Activated CD8-positive, alpha-beta T cell treated with anti-CD3 and anti-CD28 coated beads for 36 hours (primary cell): ENCODE measurements at places on chromosomes 1 and 21. TPM values are rescaled to one million over a fixed set of nuclear protein-coding genes. Genes with fewer than 3 reads are reported as not detected.

The TNFRSF18 gene
- total RNA-seq: 126 TPM

The HSPB7 gene
- total RNA-seq: not detected

DNA sequence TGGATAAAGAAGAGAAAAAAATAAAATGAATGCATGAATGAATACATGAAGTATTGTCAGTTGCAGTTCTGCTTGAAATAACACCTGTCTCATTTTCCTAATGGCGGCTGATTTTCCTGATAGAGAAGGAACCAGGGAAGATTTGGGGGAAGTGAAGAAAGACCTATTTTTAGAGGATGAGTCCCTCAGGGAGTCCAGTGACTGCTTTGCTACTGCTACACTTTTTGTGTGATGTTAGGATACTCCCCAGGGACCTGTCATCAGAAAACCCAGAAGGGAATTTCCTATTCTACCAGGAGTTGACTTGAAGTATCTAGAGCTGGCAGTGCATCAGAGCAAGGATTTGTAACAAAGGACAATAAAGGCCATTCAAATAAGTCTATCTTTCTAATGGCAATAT lies 114.8 kb downstream of the MAB21L3 start:
- no peak for DNase-seq

- DNase-seq: no peak
Observed at GRCh38 chr1:18869847-18870594, 10.6 kb upstream of the TAS1R2 start.

DNA sequence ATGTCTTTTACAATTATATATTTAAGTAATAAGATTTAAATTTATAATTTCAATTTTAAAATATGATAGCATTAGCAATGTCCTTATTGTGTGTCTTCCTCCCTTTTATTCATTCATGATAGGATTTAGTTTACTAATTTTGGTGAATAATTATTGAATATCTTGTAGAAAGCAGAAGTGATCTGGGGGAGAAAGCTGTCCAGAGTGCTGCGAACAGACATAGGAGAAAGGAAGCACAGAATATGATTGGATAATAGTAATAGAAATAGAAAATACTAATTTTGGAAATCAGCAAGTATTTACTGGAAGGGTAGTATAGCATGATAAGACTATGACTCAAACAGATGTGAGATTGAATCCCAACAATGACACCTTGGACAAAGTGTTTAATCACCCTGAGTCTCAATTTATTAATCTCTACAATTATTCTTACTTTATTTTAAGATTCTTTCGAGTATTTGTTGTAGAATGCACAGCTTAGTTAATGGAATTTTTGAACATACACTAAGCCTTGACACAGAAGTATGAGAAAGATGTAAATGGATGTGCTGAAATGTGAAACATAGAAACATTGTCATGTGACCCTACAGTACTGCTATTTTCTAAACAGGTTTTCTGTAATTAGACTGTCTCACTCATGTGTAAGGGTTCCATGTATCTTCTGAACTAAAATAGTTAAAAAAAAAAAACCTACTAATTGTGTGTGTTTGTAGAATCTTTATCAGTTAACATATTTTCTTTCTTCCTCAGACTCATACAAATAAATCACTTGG lies 7.9 kb downstream of the SH3GLB1 start:
- no peak for DNase-seq

The TRAPPC10 gene
- 44.1 TPM for total RNA-seq

DNA sequence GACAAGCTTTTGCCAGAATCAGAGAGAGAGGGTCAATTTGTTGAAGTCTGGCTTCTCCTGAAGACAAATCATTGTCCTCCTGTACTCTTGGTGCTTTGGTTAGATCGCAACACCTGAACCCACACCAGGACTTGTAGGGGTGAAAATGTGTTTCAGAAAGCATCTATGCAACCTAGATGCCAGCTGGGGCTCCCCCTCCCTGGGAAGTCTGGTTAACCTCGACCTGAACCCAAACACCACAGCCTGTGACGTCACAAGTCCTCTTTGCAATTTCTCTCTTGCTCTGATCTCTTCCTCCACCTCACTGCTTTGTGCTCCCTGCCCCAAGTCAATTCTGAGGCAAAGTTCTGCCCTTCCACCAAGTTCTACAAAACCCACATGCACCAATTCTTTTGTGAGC lies 42.8 kb upstream of the USP24 start:
- DNase-seq: peak; percentile 84

DNA sequence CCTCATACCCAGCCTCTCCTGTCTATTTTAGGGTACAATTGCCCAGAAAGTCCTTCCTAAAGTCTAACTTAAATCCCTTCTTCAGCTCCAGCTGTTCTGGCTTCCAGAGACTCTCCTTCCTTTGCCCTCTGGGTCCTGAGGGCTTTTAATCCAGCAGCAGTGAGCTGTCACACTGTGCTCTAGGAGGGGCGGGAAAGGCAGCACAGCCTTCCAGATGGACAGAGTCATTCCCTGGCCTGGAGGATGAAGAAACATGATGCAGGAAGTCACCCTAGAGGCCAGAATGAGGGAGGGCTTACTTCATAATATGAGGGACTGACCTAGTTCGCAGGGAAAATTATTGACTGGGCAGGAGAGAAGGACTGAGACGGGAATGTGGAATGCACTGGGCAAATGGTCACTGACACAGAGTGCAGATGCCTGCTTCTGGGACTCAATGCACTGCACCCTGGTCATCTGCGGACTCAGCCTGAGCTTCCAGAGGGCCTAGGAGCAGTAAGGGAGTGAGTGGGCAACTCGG lies 1.3 kb downstream of the SH2D2A start:
- no peak for DNase-seq

The LRRC53 gene
- not detected for total RNA-seq

The SPRR2A gene
- not detected for total RNA-seq

DNA sequence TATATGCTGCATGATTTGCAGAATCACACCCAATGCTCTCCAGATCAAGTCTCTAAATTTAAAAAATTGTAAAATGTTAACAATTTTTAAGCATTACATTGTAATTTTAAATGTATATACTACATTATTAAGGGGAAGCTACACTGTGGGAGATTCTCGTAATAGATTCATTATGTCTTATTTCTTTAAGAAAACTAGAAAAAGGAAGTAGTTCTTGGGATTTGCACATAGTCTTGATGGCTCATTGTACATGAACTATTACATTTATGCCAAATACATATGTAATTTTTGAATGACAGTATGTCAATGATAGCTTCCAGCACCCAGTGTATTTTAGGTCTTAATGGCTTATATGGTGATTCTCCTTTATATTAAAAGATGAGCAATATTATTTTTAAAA lies 250.3 kb downstream of the PTPRC start:
- DNase-seq: no peak

- DNase-seq: no peak
Observed at GRCh38 chr1:8070381-8070811, 44.3 kb upstream of the ERRFI1 start.

- no peak for DNase-seq
Observed at GRCh38 chr1:204463125-204464060, 31.2 kb downstream of the PIK3C2B start.

The F13B gene
- total RNA-seq: not detected

The KCNJ9 gene
- total RNA-seq: not detected

- no peak for DNase-seq
Observed at GRCh38 chr1:164950541-164950986, 391.6 kb downstream of the PBX1 start.

DNA sequence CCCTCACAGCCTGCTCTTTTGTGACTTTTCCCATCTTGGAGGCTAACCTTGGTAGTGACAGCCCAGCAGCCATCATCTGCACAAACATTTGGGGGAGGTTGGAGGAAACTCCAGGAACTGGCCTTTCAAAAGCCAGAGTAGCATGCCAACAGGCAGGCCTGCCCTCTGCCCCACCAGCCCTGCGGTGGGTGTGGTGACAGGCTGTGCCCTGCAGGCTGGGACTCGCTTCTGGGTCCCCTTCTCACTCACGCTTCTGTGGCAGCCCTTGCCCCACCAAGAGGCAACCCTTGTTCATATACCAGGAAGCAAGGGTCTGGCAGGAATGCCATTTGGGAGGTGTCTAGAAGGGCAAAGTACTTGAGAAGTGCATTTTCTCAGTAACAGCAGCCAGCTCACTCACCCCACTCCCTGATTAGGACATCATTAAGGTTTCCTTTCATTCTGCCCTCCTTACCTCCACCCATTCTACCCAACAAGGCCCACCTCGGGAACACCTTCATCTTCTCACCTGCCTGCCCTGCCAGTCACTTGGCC lies 20.8 kb upstream of the FAM3B start:
- DNase-seq: no peak

- no peak for DNase-seq
Observed at GRCh38 chr1:165575468-165576099, 31.8 kb downstream of the LRRC52 start.

- DNase-seq: no peak
Observed at GRCh38 chr1:109482242-109482641, 1.5 kb upstream of the ATXN7L2 start.

The NBPF3 gene
- total RNA-seq: 7.9 TPM

DNA sequence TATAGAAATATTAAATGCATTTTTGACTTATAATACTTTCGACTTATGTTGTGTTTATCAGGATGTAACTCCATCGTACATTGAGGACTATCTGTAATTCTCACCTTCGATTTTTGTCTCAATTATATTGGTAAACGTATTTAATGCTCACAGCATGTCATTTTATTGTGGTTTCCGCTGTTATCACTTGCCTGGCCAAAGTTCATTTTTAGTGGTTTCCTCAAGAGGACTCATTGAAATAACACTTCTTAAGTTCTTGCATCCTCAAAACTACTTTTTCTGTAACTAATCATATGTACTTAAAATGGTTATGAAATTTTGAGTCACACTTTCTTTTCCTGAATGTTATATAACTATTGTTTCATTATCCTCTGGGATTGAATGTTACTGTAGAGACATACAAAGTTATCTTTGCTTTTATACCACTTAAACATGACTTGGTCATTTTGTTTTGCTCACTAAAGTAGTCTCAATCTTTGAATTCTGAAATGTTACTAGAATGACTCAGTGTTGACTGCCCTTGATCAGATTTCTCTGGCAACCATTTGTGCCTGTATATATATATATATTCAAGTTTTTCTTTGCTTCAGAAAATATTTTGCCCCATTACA lies 289.6 kb upstream of the PROX1 start:
- no peak for DNase-seq
